ENCODE measurements at places on chromosomes 2 and 18. TPM values are rescaled to one million over a fixed set of nuclear protein-coding genes. Genes with fewer than 3 reads are reported as not detected.

The ALK gene
- not detected for total RNA-seq

The TMEM17 gene
- 2.3 TPM for total RNA-seq

The NAT8 gene
- total RNA-seq, result not detected

The NXPH2 gene
- 1.6 TPM for total RNA-seq

The CPS1 gene
- total RNA-seq, result 8.7 TPM

The NT5DC4 gene
- total RNA-seq, result not detected

The PSMA8 gene
- not detected for total RNA-seq

The EPHA4 gene
- total RNA-seq, result 12.3 TPM

The DOK1 gene
- 9.4 TPM for total RNA-seq

The GPR155 gene
- 2.5 TPM for total RNA-seq
